ENCODE measurements at places on chromosomes 4 and X.

- DNase-seq: no peak
Measured at GRCh38 chr4:113467581-113467980, 294.0 kb downstream of the CAMK2D start.

DNA sequence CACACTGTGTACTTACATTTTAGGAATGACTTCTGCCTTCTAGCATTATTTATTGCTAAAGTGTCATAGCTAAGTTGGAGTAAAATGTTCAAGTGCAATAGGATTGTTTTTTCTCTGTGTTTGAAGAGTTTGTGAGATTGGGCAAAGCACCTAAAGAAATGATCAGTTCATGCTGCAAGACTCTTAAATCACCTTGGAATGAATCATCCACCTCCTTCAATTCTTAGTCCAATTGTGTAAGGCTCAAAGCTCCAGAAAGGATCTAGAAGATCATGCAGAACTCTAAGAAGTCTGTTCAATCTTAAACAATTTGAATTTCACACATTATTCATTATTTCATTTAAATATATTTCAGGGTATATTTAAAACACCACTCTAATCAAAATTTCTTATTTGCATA, 137.1 kb downstream of the AMELX start:
- DNase-seq: no peak

GRCh38 chr4:33437406-33437805, 2717.2 kb downstream of the PCDH7 start:
- DNase-seq: no peak

DNA sequence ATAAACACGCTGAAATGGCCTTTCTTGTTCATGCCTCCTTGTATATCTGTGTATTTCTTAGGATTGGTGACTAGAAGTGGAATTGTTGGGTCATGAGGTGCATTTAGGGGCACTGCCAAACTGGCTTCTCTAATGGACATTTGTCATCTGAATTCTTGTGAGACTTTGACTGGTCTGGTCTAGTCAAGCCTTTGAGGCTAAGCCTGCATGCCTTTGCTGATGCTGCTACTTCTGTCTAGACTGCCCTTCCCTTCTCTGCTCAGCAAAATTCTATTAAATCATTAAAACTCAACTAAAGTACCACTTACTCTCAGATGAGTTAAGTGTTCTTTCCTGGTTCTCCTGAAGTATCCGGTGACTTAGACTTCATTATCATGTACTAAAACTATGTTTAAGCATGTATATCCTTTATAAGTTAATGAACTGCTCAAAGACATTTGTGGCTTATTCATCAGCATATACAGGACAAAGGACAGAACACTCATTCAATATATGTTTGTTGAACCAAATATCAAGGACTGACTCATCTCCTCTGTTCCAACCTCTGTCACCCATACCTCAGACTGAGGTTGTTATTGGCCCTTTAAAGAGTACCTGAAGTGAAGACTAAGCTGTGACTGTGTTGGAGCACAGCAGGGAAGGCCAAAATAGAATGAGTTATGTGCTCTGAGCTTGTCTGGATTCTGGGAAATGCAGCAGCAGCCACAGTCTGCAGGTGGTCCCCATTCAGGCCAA, 9.0 kb downstream of the TCEAL1 start:
- no peak for DNase-seq

DNA sequence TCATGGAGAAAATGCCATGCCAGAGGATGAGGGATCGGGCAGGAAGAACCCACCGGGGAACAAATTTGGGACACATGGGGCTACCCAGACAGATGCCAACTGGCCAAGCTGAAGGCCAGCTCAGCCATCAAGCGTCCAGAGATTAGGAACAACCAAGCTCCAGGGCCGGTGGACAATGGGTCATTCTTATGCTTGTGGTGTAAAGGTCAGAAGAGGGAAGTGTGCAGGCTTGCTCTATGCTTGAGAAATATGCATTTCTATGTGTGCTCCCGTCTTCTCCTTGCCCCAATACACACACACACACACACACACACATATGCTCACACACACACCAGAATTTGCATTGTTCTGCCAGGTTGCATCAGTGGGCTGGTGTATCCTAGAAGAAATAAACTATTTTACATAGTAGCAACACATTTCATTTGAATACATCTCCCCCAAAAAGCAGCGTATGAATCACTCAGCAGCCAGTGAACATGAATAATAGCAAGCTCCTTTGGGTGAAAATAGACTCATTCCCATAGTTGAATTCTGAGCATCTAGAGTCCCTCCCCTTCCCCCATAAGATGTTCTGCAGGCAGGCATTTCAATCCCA, 201.9 kb upstream of the PPARGC1A start:
- DNase-seq: no peak

- no peak for DNase-seq
Measured at GRCh38 chr4:67899096-67899495, 15.3 kb upstream of the TMPRSS11D start.

DNA sequence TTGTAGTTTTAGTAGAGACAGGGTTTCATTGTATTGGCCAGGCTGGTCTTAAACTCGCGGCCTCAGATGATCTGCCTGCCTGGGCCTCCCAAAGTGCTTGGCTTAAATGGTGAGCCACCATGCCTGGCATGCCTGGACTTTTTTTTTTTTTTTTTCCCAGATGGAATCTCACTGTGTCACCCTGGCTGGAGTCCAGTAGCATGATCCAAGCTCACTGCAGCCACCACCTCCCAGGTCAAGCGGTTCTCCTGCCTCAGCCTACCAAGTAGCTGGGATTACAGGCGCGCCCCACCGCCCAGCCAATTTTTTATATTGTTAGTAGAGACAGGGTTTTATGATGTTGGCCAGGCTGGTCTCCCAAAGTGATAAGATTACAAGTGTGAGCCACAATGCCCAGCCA, 8.4 kb downstream of the UBE2K start:
- DNase-seq: no peak

DNA sequence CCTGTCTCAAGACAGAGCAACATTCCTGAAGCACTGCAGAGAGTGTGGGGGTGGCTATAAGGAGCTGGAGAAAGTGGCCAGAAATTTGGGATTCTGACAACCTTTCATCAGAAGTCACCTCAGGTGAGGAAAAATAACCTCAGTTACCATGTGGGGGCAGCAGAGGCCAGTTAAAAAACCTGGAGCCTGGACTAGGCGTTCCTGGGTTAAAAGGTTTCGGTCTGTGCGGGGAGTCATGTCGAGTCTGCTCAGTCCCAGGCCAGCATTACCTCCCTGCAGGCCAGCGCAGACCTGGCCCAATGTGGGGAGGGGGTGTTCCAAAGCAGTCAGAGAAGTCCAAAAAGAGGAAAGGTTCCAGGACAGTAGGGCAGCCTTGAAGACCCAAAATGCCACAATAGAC, 10.9 kb upstream of the NALF2 start:
- DNase-seq: no peak

DNA sequence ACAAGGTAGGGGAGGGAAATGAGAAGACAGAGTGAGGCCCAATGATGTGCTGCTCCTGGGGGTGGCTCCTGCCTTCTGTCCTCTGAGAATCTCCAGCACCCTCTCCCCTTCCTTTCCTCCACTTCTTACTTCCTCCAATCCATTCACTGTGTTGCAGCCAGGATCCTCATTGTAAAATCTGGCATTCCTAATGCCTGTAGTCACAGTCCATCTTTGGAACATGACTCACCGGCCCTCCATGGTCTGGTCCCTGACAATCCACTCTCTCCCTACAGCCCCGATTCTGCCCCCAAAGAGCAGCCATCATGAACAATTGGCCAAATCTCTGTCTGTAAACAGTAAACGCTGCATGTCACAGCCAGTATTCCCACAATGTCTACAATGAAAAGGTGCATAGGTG, 72.9 kb downstream of the CLNK start:
- no peak for DNase-seq

GRCh38 chr4:72295966-72296557, 264.3 kb downstream of the NPFFR2 start:
- no peak for DNase-seq

DNA sequence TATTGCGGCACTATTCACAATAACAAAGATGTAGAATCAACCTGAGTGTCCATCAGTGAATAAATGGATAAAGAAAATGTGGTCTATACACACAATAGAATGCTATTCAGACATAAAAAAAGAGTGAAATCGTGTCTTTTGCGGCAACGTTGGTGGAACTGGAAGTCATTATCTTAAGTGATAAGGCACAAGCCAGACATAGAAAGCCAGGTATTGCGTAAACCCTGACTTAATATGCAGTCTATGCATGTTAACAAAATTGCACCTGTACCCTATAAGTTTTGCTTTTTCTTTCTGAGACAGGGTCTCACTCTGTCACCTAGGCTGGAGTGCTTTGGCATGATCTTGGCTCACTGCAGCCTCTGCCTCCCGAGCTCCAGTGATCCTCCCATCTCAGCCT, 28.6 kb downstream of the KIAA0232 start:
- DNase-seq: no peak

- DNase-seq: no peak
Measured at GRCh38 chr4:104868533-104868932, 278.1 kb upstream of the TET2 start.

- DNase-seq: no peak
Measured at GRCh38 chr4:147943159-147943638, 211.3 kb downstream of the ARHGAP10 start.

DNA sequence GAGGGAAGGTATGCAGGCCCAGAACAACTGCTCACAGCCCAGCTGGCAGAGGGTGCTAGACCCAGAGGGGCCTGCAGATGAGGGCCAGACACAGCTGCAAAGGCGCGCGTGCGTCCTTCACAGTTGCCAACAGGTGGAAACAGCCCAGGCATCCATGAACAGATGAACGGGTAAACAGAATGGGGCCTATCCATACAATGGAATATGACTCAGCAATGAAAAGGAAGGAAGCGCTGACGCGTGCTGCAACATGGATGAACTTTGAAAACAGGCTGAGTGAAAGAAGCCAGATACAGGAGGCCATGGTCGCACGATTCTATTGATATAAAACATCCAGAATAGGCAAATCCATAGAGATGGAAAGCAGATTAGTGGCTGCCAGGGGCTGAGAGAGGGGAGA, 83.1 kb upstream of the DDX3X start:
- no peak for DNase-seq

- DNase-seq: no peak
Measured at GRCh38 chrX:13761606-13762414, 27.3 kb downstream of the OFD1 start.

GRCh38 chr4:47703956-47704355, 133.9 kb downstream of the CORIN start:
- no peak for DNase-seq

DNA sequence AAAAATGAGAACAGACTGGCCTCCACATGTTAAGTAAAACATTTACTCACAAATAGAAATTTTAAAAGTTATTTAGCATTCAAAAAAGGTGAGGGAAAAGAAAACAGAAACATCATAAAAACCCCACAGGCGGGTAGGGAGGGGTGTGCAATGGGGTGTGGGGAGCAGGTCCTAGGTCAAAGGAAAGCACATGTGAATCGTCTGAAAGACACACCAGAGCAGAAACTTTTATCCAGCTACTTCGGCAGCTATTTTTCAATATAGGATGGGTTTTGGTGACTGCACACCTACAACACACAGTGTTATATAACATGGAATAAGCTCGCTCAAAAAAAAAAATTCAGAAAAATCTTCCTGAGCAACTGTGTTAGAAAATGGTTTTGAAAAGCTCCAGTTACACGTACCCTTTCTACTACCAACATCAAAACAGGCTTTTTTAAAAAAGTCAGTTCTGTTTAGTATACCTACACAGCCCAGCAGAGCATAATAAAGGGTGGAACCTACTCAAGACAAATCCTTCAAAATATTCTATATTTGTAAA, 1.6 kb downstream of the OTUD4 start:
- DNase-seq: no peak

GRCh38 chrX:144801786-144802185, 445.5 kb upstream of the SPANXN1 start:
- DNase-seq: no peak

DNA sequence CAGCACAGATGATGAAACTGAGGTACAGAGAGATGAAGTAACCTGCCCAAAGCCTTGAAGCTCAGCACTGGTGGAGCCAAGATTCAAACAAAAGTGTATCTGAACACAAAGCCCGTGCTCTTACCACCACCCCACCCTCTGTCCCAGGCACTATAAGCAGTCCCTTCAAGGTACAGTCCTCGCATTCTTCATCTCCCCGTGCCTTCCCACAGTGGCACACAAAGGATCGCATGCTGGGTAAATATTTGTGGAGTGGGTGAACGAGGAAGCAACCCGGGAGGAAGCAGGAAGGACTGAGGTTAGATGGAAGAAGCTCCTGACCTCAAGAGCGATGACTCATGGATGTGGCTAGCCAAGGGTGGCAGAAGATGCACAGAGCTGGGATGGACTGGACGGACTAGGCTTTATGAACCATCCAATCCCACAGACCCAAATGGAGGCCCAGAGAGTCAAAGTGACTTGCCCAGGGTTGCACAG, 18.4 kb downstream of the IQSEC2 start:
- peak; percentile 28 for DNase-seq

DNA sequence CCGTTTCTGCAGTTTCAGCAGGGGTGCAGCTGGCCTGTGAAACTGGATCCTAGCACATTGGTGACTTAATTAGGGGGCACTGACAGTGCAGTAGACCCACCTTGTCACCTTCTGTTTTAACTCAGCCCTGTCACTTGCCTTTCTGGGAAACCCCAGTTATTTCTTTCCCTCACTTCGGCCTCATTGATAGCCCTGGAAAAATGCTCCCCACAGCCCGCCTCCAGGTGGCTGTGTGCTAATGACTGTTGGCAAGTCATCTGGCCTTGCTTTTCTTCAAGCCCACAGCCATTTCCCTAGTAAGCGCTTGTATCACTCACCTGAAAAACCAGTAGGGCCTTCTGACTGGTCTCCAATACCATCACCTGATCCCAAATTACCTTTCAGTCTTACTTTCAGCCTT, 3.3 kb downstream of the CXCR3 start:
- DNase-seq: no peak

- DNase-seq: no peak
Measured at GRCh38 chr4:53863158-53863557, 201.2 kb downstream of the CHIC2 start.

GRCh38 chr4:80107374-80107773, 34.3 kb upstream of the ANTXR2 start:
- no peak for DNase-seq

- no peak for DNase-seq
Measured at GRCh38 chrX:132266583-132267355, 47.5 kb upstream of the RAP2C start.

- DNase-seq: no peak
Measured at GRCh38 chr4:168928346-168928745, 81.7 kb downstream of the CBR4 start.

DNA sequence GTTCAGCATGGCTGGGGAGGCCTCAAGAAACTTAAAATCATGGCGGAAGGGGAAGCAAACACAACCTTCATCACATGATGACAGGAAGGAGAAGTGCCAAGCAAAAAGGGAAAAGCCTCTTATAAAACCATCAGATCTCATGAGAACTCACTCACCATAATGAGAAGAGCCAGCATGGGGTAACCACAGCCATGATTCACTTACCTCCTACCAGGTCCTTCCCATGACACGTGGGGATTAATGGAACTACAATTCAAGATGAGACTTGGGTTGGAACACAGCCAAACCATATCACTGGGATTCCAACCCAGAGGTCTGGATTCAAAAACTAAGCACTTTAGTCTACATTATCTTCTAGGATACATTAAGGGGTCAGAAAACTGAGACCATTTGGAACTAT, 609.6 kb upstream of the SPANXN1 start:
- DNase-seq: no peak

- DNase-seq: no peak
Measured at GRCh38 chrX:101736651-101737050, 77.0 kb upstream of the ARMCX2 start.

- no peak for DNase-seq
Measured at GRCh38 chrX:37776987-37777325, 2.9 kb upstream of the CYBB start.
